ENCODE measurements at places on chromosomes 5 and 9. TPM values are rescaled to one million over a fixed set of nuclear protein-coding genes. Genes with fewer than 3 reads are reported as not detected.

- no peak overlapping the region for H3K27ac ChIP-seq
- H3K4me1 ChIP-seq = no peaks in the 10 kb centered on the region
- H3K27me3 ChIP-seq = no peaks in the 10 kb centered on the region
- DNase-seq = no peak
These were observed 28.1 kb upstream of the FBN2 start for GRCh38 chr5:128566178-128566577.

GRCh38 chr9:129495620-129496472 is 125.1 kb downstream of the C9orf50 start:
- H3K36me3 ChIP-seq = no peaks in the 10 kb centered on the region
- no peaks in the 10 kb centered on the region for H3K27me3 ChIP-seq
- peak overlapping the region; percentile 94 for H3K27ac ChIP-seq
- peak overlapping the region; percentile 62 for H3K4me3 ChIP-seq

DNA sequence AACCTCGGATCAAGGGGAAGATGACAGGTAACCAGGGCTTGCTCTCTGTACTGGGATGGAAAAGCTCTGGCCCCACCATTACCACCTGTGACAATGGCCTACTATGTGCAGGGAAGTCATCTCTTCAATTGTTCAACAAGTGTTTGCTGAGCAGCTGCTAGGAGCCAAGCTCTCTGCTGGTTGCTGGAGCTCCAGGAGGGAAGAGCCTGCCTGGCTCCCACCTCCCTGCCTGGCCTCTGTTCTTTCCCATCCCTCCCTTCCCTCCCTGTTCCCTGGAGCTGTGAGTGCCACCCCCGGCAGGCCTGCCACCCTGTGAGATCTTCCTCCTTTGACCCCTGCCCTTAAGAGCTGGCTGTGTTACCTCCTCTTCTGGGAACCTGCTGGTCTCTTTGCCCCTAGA is 59.7 kb upstream of the IER5L start:
- H3K27me3 ChIP-seq = no peaks in the 10 kb centered on the region
- no peak for DNase-seq
- no peak overlapping the region for H3K4me3 ChIP-seq
- peaks cover 6% of the 10 kb centered on the region for H3K4me1 ChIP-seq
- no peaks in the 10 kb centered on the region for H3K36me3 ChIP-seq

GRCh38 chr5:76271836-76272235 is 131.2 kb upstream of the IQGAP2 start:
- no peaks in the 10 kb centered on the region for H3K27me3 ChIP-seq
- no peak for DNase-seq
- H3K27ac ChIP-seq = no peak overlapping the region
- H3K36me3 ChIP-seq = no peaks in the 10 kb centered on the region

DNA sequence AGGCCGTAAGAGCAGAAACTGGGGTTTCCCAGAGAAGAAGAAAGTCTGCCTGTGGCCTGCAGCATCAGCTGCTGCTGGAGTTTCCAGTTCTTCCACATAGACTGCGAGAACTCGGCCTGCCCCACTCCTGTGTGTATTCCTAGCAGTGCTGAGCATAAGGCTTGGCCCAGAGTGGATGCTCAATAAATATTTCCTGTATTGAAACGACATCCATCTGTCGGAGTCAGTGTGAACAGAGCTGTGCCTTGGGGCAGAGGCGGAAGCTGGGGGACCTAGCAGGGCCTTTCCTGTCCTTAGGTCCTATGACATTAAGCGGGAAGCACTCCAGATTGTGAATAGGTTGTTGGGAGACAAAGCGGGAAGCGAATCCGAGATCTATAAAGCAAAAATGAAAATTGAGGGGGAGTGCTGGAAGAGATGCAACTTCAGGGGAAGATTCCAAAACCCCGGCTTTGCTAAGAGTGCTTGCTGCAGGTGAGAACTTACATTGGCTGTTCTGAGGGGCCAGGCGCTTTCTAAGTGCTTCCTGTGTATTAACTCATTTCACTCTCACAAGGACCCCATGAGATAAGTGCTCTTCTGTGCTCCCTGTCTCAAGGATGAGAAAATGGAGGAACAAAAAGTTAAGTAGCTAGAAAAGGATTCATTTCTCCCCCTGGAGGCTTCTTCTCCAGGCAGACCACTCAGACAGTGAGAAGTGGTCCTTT is 76.1 kb upstream of the CXCL14 start:
- H3K36me3 ChIP-seq = no peaks in the 10 kb centered on the region
- no peak overlapping the region for H3K4me3 ChIP-seq
- DNase-seq = no peak
- H3K27me3 ChIP-seq = no peaks in the 10 kb centered on the region

DNA sequence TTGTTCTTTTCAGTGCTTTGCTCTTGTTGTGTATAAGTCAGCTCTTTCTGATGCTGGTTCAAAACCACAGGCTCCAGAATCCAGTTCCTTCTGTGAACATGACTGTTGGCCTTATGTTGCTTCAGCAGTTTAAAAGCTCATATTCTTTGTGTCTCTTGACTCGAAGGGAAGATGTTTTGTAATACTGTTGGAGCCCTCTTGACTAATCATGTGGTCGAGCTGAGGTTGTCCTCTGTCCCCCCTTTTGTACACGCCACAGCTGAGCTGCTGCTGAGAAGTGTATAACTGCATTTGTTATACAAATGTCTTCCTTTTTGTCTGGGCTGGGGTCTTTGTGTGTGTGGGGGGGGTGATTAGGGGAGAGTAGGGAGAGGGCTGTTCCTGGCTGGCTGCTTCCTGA is 35.8 kb downstream of the SLC36A1 start:
- DNase-seq = no peak
- H3K27ac ChIP-seq = no peak overlapping the region
- H3K27me3 ChIP-seq = no peaks in the 10 kb centered on the region
- peaks cover 6% of the 10 kb centered on the region for H3K4me1 ChIP-seq
- no peaks in the 10 kb centered on the region for H3K36me3 ChIP-seq

- no peak overlapping the region for H3K27ac ChIP-seq
- H3K27me3 ChIP-seq = no peaks in the 10 kb centered on the region
- H3K4me3 ChIP-seq = no peak overlapping the region
- H3K4me1 ChIP-seq = no peaks in the 10 kb centered on the region
- DNase-seq = no peak
- no peaks in the 10 kb centered on the region for H3K36me3 ChIP-seq
These were observed 35.6 kb upstream of the ANKRD33B start for GRCh38 chr5:10528056-10528816.

GRCh38 chr5:9468060-9468388 is 77.9 kb downstream of the SEMA5A start:
- no peaks in the 10 kb centered on the region for H3K36me3 ChIP-seq
- H3K4me1 ChIP-seq = no peaks in the 10 kb centered on the region
- no peaks in the 10 kb centered on the region for H3K27me3 ChIP-seq
- no peak overlapping the region for H3K4me3 ChIP-seq
- DNase-seq = no peak
- no peak overlapping the region for H3K27ac ChIP-seq

DNA sequence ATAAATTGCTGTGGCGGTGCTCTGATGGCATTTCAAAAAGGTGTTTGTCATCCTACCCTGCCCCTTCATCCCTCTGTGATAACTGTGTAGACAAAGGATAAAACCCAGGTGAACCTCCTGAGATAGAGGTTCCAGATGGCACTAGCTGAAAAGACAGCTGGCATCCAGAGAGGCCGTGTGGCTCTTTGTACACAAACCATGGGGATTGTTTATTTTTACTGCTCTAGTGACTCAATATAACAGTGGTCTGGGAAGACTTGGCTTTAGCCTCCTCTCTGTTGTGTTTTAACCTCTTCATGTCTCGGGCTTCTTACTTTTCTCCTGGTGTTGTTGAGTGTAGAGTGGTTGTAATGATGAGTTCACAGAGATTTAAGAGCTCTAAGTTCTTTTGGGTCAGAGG is 48.8 kb downstream of the SH3GL2 start:
- no peaks in the 10 kb centered on the region for H3K36me3 ChIP-seq
- H3K4me3 ChIP-seq = no peak overlapping the region
- DNase-seq = no peak

DNA sequence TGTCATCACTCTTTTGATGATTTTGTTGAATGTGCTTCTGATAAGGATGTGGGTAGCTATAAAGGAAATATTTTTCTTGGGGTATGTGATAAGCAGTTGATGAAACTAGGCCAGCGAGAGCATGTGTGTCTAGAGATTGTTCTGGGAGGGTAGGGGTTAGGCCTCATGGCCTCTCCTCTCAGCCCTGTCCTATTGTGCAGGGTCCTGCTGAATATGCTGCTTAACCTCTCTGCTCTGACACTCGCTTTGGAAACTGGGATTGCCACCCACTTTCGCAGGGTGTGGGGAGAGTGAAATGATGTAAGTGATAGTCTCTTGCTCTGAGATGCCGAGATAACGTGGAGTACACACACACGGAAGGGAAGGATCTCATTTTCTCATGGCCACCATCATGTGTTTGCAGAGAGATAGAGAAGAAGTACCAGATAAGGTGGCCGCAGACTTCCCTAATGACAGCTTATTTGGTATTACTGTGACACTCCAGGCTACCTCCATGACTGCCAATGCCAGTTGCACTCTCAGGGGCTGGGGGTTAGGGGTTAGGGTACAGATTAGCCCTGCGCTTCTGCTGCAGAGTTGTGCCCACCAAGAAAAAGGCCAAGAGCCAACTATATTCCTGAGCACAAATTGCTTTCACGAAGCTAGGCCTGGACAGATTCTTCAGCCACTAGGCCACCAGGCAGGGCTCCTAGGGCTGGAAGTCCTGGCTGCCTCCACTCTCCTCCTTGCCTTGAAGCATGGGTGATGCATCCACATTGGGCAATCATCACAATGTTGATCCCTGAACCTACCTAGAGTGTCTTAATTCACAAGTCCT is 25.2 kb upstream of the TNFAIP8 start:
- peaks cover 8% of the 10 kb centered on the region for H3K4me1 ChIP-seq
- H3K4me3 ChIP-seq = no peak overlapping the region
- H3K27me3 ChIP-seq = no peaks in the 10 kb centered on the region
- no peak overlapping the region for H3K27ac ChIP-seq
- DNase-seq = no peak

- H3K27me3 ChIP-seq = no peaks in the 10 kb centered on the region
- no peaks in the 10 kb centered on the region for H3K36me3 ChIP-seq
- H3K27ac ChIP-seq = no peak overlapping the region
- H3K4me1 ChIP-seq = peaks cover 4% of the 10 kb centered on the region
- DNase-seq = no peak
These were observed 12.8 kb downstream of the NOTCH1 start for GRCh38 chr9:136532799-136533774.

GRCh38 chr5:150241298-150242160 is 48.0 kb downstream of the CAMK2A start:
- H3K4me1 ChIP-seq = peaks cover 5% of the 10 kb centered on the region
- H3K4me3 ChIP-seq = no peak overlapping the region
- DNase-seq = no peak
- H3K27ac ChIP-seq = no peak overlapping the region
- no peaks in the 10 kb centered on the region for H3K36me3 ChIP-seq
- no peaks in the 10 kb centered on the region for H3K27me3 ChIP-seq

The SLC34A1 gene
- 0.19 TPM for total RNA-seq

The CCNB1 gene
- 35.2 TPM for total RNA-seq

The CRHBP gene
- total RNA-seq = 3.3 TPM

The FOXD4L6 gene
- not detected for total RNA-seq

All from testis (tissue), 5 donors.